ENCODE measurements at places on chromosomes 11 and 22.

DNA sequence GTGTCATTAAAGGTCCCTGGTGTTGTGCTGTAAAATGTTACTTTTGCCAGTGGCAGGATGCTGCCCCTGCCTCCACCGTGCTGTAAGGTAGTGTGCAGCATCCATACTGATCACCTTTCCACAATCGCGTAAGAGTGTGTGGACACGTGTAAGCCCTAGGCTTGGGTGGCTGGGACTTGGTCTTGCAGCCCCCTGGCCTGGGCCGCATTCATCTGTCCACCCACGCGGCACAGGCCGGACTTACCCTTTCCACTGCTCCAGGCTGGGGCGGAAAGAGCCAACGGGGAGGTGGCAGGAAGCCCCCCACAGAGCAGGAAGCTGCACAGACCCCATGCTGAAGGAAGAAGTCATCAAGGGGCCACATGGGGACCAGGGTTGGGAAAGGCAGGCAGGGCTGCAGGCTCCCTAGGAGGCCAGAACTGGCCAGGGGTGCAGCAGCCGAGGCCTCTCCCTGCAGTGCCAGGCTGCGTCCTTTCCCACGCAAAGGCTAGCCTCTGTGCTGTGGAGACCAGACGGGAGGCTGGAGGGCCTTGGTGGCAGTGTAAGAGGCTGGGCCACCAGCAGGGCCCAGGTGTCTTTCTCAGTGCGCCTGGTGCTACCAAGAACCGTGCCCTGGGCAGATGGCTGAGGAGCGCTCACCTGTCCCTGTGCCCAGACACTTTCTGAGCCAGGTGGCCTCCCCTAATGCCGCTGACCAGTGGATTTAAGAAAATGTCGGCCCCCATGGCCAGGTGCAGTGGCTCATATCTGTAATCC, 11.7 kb upstream of the TMEM191C start:
- peak; percentile 49 for DNase-seq

DNA sequence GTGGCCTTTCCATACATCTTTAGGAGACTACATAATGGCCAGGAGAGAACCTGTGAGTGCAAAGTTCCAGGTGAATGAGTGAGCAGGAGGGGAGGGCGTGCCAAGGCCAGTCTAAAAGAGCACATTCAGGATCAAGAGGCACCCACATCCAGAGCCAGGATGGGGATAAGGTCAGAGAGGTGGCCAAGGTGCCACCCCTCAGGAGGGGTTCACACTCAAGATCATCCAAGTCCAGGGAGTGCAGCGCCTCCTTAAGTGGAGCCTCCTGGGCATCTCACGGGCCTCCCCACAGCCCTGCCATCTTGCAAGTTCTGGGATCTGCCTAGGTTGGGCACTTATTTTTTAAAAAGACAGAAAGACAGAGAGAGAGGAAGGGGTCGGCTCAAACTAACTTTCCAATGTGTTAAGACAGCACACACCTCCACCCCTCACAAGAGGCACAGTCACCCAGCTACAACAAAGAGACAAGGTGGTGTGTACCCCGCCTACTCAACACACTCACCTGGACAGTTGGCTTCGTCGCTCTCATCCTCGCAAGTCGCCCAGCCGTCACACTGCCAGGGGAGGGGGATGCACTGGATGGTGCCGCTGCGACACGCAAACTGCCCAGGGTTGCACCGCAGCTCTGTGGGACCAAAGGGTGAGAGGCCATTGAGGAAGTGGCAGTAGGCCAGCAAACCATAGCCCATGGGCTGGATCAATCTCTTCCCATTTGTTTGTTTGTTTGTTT, 33.2 kb downstream of the DGCR2 start:
- DNase-seq, result no peak

- no peak for DNase-seq
Observed at GRCh38 chr11:125593114-125593820, 615 bp downstream of the STT3A start.

- no peak for DNase-seq
Observed at GRCh38 chr22:28948424-28948823, 65.1 kb downstream of the ZNRF3 start.

- DNase-seq, result no peak
Observed at GRCh38 chr22:27836181-27836580, 34.6 kb upstream of the MN1 start.

GRCh38 chr11:13207665-13208594, 69.7 kb upstream of the BMAL1 start:
- no peak for DNase-seq

GRCh38 chr22:31302006-31302405, 9.7 kb upstream of the PIK3IP1 start:
- DNase-seq, result no peak

- no peak for DNase-seq
Observed at GRCh38 chr22:42769574-42770447, 49.1 kb upstream of the A4GALT start.

- DNase-seq, result no peak
Observed at GRCh38 chr11:1048375-1049070, 12.0 kb upstream of the MUC6 start.
